Activated CD4-positive, alpha-beta T cell treated with anti-CD3 and anti-CD28 coated beads for 4 hours (primary cell): ENCODE measurements at places on chromosomes 2 and 18.
A peak's percentile ranks its signal among the peaks of the same experiment; 100 is the strongest.

DNA sequence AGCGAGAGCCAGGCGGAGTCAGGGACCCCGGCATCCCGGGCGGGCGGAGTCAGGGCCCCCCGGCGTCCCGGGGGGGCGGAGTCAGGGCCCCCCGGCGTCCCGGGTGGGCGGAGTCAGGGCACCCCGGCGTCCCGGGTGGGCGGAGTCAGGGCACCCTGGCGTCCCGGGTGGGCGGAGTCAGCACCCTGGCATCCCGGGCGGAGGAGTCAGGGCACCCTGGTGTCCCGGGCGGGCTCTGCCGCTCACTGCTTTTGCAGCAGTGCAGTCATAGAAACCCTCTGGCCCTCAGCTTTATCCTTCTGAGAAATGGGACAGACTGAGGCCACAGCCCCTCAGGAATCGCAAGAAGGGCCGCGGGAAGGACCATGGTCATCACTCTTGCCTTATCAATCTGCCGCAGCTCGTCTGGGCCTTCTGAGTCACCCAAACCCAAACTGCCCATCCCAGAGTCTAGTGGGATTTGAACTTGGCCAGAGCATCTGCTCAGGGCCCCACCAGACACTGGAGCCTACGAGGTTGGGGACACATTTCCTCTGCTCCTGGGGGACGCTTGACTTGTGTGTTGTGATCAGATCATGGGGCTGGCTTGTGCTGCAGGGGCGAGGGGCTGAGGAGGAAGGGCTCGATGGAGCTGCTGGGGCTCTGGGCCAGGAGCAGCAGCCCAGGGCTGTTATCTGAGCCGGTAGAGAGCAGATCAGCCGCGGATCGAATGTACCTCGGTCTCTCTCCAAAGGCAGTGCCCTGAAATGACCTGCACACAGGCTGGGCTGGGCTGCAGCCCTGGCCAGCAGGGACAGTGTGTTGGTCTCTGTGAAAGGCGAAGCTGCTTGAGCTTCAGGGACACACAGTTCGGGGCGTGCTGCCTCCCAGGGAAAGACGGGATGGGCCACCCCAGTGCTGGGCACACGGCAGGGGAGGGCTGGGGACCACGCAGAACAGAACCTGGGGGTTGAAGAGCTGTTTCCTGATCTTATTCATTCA, 290.1 kb upstream of the HDAC4 start:
- no peak for DNase-seq

DNA sequence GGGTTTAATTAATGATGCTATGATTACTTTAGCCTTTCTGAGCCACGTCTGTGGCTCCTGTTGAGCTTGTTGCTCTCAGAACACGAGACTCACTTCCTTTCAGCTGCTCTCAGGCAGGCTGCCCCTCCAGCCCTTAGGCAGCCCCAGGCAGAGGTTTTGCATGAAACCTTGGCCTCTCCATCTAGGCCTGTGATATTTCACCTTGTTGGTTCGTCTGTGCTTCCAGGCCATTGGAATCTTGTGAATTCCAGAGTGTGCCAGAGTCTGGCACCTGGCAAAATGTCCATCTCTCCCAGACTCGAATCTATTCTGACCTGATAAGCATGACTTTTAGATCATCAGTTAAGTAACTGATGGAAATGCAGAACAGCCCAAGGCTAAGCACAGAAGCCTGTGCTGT, 254.1 kb downstream of the LOXHD1 start:
- no peak for DNase-seq

DNA sequence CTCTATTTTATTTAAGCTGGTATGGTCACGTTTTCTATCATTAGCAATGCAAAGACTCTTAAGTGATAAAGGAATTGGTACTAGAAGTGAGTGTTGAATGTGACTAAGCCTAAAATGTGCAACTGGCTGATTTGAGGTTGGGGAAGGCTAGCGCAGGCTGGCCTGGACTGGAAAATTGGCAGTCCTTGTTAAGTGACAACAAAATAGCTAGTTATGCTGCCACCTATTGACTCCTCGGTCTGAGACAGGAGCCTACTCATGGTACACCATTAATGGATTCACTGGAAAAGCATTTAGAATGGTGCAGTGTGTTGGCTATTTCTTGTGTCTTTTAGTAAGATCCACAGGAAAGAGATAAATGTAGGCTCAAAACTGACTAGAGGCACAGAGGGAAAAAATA, 5.7 kb upstream of the WIPF1 start:
- DNase-seq = peak; percentile 47

- no peak for DNase-seq
These were observed 144.3 kb downstream of the GPD2 start for GRCh38 chr2:156580501-156580900.

GRCh38 chr2:9388199-9388681, 35.1 kb downstream of the ITGB1BP1 start:
- DNase-seq = no peak

DNA sequence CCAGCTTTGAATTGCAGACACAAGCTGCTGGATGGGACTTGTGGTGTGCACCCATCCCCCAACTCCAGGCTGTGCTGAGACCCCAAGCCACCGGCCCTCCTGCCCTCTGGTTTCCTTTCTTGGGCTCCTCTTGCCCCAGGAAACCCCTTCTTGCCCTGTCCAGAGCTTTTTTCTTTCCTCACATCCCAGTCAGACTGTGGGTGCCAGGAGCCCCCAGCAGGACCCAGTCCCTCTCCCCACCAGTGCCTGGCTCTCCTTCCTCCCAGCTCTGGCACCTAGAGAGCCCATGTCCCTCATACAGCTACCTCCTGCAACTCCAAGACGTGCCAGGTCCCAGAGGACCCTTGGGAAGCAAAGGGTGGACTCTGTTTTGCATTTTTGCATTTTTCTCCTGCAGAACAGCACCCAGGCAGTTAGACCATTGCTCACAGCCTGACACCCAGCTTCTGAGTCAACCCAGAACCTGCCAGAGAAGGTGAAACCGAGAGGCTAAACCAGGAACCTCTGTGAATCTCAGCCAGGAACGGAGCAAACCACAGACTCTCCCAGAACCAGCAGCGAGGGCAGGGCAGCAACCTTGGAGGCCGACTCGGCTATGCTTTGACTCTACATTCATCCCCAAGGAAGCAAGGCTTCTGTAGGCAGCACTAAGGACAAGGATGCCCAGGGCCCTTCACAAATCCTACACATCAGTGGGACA, 221.1 kb downstream of the ANAPC1 start:
- no peak for DNase-seq

GRCh38 chr2:224954980-224955379, 87.3 kb downstream of the DOCK10 start:
- DNase-seq = no peak

DNA sequence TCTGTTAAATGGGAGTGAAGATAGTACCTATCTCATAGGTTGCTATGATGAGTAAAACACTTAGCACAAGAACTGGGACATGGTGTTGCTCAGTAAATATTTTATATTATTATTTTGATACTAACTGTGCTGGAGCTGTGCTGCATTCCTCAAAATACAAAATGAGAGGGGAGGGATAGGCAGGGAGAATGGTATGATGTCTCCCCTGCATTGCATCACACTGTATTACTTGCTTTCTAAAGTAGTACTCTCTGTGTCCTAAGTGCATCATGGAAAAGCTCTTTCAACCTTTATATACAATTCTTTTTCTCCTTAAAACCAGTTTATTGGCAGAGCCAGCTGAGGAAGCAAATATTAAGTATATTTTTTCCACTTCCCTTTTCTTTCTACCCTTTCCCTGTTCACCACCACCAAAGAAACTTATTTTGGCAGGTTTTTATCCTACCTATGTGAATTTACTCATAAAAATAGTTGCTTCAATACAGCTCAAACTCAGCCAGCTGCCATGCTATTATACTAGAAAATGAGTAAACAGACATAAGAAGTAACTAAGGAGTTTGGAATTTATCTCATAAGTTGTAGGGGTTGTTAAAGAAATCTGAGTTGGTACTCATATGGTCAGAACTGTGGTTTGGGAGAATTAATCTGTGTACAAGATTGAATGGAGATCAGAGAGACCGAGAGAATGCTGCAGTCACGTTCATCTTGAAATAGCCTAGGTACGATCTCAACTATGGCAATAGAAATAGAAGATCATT, 60.3 kb downstream of the EHBP1 start:
- no peak for DNase-seq

GRCh38 chr2:121501554-121501953, 29.1 kb upstream of the RNU4ATAC start:
- DNase-seq = no peak

- no peak for DNase-seq
These were observed 494.7 kb upstream of the SETBP1 start for GRCh38 chr18:44186001-44186400.

DNA sequence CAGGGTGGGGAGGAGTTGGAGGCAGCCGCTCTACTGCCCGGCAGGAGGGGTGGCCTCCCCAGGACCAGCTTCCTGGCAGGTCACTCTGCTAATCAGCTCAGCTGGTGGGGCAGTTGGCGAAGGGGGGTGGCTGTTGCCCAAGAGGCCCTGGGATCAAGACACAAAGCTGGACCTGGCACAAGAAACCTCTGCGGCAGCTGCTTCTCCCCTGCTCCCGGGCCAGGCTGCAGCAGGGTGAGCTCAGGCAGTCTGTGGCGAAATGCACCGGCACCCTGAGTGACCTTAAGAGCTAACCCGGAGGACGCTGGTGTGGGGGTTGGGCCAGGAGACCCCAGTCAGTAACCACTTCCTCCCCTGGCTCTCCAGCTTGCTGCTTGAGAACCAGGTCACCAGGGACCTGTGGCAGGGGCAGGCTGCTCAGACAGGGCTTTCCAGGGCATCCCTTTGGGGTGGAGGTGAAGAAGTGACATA, 31.1 kb downstream of the TOGARAM2 start:
- no peak for DNase-seq

DNA sequence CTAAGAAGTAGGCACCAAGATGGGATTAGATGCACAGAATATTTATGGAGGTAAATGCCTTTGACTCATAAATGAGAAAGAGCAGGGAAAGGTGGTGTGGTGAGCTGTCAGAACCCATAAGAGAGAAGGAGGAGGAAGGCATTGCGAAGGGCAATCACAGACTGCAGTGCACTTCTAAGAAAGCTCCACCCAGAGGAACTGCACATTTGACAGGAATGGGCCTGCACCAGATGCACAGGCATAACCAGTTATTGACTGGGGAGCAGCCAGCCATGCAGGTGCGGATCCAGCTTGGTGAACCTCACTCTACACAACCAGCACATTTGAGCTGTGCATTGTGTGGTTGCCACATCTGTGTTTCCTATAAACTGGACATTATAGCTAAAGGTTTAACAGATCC, 62.2 kb upstream of the L3MBTL4 start:
- DNase-seq = no peak

DNA sequence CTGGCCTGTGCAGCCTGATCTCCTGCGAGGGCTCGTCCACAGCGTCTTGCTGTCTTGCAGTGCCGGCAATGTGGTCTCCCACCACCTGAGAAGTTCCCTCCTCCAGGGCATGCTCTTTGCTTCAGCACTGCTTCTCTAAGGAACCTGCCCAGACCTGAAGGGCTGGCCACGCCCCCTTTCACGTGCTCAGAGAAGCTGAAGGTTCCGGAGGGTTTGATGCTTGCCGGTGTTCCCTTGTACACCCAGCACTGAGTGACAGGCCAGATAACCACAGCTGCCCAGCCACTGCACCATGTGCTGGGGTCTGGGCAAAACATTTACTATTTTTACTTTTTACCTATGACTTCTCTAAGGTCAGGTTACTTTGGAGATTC, 1.7 kb upstream of the POLR2D start:
- DNase-seq = peak; percentile 69

GRCh38 chr2:32931519-32931918, 15.2 kb upstream of the LTBP1 start:
- no peak for DNase-seq

- no peak for DNase-seq
These were observed 68.4 kb downstream of the CCDC148 start for GRCh38 chr2:158388159-158388558.
